Right lung (tissue), 10 donors: ENCODE measurements at places on chromosomes 5 and 9.

DNA sequence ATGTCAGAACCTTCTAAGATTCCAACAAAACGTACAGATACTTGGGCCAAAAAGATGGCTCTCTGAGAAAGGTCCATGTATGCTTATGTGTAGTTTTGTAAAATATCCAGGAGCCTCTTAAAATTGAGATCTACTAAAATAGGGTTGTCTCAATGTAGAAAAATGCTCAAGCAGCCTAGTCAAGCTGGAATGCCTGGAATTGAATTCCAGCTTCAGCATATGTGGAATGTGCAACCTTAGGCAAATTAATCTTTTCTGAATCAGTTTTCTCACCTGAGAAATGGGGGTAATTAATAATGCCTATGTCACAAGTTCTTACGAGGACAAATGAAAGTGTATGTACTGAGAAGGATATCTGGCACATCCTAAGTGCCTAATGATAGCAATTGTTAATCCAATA lies 662.4 kb downstream of the DTWD2 start:
- no peak for DNase-seq

GRCh38 chr5:62369039-62369438 lies 34.7 kb downstream of the DIMT1 start:
- DNase-seq = no peak

DNA sequence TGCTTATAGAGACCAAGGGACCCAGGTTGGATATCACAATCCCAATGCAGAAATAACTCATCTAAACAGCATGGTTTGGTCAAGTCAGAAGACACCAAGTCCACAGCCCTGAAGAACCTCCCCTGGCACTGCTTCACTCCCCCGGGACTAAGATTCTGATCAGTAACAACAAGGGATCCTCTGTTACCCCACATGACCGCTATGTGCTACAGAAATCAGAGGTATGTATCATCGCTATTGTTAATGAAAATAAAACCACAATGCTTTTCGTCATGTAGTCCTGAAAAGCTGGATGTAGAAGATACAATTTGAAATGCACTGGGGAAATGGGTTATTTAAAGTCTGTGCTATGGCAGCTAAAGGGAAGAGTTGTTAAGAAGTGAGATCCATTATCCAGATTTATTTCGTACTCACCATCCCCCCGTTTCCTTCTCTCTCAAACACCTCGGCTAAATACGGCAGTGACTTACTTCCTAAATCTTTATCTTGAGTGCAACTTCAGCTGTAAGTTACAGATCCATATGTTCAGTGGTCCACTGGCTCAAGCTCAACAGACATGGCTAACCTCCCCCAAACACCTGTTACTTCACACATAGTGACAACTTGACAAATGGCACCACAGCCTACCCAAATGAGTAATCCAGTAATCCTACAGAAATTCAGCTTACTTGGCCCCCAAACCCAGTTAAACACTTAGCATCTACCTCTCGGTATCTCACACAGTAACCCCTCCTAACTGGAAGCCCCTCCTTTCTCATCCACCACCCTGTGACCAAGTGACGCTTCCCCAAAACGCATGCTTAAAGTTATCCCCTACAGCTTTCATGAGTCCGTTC lies 129.2 kb downstream of the MYO10 start:
- no peak for DNase-seq

- no peak for DNase-seq
These were observed 71.8 kb upstream of the SIMC1 start for GRCh38 chr5:176166427-176166826.

DNA sequence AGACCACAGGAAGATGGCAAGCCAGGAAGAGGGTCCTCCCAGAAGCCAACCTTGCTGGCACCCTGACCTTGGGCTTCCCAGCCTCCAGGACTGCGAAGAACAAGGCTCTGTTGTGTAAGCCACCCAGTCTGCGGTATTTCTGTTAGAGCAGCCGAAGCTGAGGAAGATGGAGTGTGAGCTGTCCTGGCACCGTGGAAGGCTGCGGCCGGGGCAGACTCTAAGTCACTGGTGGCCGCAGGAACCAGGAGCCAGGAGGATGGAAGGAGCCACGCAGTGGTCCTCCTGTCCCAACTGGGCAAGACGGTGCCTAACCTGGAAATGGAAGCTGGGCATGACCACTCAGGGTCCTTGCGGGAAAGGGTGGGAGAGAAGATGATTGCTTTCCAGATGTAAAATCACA lies 89.1 kb downstream of the ZNF354C start:
- no peak for DNase-seq

DNA sequence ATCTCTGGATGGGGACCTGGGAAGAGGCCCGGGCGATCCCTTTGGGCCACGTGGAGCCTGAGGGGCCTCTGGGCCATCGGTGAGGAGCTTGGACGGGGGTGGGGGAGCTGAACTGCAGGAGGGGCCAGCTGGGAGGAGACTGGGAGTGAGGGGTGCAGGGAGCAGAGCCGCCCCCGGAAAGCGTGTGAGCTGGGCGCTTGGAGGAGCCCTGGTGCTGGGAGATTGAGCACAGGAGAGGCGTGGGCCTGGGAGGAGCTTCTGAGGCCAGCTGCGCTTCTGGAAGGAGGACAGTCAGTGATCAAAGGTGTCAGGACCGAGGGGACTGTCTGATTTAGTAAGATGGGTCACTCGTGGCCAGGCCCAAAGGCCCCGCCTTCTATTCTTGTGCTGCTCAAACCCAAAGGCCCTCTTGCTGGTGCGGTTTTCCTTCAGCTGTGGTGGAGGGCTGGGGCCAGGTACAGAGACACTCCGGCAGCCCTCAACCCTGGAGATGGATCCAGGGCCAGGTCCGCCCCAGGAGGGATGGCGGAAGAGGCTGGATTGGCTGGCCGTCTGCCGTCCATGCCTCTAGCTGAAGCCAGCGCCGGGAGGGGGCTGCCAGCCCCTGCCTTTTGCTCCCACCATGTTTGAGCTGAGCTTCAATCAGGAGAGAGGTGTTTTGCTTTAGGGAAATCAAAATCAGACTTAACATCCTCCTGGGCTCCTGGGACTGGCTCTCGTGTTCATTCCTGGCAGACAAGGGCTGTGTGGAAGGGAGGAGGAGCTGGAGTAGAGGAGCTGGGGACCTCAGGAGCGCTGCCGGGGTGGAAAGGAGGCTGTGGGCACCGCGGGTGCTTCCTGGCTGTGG lies 21.6 kb downstream of the NCS1 start:
- no peak for DNase-seq

GRCh38 chr9:33661176-33661575 lies 134.2 kb upstream of the PRSS3 start:
- DNase-seq = no peak

GRCh38 chr5:126438868-126439267 lies 15.7 kb downstream of the GRAMD2B start:
- no peak for DNase-seq

DNA sequence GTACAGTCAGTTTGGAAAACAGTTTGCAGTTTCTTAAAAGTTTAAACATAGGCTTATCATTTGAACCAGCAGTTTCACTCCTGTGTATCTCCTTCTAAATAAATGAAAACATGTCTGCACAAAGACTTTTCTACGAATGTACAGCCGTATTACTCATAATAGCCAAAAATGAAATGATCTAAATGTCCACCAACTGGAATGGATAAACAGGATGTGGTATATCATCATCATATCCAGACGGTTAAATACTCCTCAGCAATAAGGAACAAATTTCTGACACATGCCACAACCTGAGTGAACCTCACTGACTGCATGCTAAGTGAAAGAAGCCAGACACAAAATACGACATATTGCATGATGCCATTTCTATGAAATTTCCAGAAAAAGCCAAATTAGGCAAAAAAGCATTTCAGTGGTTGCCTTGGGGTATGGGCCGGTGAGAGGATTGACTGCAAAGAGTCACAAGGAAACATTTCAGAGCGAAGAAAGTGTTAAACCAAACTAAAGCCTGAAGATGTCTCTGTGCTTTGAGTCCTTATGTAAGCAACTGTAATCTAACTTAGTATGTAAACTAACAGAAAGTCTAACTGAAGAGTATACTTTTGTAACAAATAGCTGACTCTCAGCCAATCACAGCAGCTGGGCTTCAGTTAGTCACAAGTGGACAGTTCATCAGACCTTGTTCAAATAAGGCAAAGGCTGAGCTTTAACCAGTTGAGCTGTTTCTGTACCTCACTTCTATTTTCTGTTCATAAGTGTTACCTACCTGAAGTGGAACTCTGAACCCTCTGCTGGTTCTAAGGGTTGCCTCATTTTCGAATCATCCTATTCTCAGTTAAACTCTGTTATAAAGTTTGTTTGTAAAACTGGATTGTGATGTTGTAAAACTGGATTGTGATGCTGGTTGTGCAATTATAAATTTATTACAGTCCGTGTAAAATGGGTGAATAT lies 65.2 kb downstream of the TRIO start:
- DNase-seq = peak; percentile 44

- DNase-seq = no peak
These were observed at the start of gene LTC4S for GRCh38 chr5:179793468-179794139. LTC4S (plus strand) TSS chr5:179793986; CDS start chr5:179794081, 95 bp downstream.

- no peak for DNase-seq
These were observed 2.5 kb downstream of the SMC5 start for GRCh38 chr9:70261131-70261870.

DNA sequence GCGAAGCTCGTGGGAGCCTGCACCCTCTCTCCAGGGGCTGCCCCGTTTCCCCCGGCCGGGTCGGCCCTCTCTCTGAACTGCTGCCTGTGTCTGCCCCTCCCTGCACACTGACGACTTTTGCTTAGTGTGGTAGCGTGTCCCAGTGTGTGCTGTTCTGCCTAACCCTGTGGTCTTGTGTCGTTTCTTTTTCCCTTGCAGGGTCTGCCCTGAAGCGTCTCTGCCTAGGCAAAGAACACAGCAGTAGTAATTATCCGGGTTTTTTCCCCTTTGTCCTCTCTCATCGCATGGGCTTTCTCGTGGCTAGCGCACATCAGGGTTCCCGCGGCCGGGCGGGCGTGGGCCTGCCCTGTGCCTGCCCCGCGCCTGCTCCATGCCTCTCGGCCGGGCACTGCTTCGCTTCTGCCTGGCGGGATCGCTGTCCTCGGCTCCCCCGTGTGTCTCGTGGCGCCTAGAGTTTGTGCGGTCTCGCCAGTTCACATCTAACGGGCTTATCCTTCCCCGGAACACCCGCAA lies 122.7 kb downstream of the WNK2 start:
- DNase-seq = no peak

DNA sequence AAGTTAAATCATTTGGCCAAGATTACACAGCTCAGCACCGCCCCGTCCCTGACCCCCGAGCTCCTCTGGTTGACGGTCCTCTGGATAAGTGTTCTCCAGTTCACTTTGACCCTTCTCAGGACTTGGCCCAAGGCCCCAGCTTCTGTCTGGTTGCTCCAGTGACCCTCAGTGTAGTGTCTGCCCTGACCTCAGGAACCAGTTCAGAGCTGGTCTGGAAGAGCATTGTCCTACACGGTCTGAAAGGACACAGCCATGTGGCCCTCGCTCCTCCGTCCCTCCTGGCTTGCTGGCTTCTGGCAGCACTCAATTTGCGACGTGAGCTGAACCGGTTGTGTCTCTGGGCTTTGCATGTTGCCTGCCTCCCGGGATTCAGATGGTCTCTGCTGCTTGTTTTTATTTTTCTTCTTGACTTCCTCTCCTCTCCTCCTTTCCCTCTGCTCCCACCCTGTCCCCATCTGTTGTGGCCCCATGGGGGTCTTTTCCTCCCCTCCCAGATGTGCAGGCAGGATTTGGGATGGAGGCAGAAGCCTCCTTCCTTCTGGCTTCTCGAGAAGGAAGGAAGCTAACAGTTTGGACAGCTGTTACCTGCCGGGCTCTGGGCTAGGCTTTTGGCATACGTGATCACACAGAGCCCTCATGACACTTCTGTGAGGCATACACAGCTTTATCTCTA lies 72.0 kb downstream of the PPARGC1B start:
- DNase-seq = no peak
